ENCODE measurements at places on chromosomes 6 and 20.

DNA sequence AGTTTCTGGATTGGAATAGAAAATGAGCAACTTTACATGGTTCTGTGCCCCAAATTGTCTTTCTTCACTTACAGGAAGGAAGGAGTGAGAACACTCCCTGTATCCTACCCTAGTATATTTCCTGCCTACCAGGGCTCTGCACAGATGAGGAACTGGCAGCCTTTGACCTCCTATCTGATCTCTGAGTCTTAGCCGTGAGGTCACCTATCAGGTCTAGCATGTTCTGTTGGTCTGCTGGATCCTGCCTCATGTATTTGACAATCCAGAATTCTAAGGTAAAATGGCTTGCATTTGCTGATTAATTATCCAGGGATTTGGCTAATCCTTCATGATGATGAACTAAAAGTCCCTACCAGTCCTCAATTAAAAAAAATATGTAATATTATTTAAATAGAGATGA lies 35.0 kb upstream of the TRAM2 start:
- DNase-seq, result no peak

DNA sequence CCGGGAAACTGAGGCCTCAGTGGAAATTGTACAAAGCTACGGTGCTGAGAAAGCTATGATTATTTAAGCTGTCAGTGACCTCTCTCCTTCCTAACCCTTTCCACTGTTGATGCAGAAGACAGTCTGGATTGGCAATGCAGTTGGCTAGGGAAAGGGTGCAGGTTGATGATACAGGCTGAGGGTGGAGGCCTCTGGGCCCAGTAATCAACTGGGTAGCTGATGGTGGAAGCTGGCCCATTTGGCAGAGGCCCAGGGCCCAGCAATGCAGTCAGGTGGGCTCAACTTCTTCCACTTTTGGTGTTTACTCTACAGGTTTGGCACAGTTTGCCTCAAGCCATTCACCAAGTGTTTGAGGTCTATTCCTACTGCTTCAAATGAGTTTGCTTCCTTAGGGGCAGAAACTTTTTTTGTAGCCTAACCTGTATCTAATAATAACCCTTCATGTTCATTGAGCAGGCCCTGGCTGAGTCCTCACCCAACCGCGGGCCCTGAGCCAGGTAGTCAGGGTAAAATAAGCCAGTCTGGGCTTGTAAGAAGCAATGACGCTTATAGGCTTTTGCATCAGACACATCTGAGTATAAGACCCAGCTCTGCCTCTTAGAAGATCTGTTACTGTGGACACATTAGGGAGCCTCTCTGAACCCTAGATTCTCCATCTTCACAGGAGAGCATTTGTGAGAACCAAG lies 12.1 kb downstream of the BCL2L1 start:
- no peak for DNase-seq

DNA sequence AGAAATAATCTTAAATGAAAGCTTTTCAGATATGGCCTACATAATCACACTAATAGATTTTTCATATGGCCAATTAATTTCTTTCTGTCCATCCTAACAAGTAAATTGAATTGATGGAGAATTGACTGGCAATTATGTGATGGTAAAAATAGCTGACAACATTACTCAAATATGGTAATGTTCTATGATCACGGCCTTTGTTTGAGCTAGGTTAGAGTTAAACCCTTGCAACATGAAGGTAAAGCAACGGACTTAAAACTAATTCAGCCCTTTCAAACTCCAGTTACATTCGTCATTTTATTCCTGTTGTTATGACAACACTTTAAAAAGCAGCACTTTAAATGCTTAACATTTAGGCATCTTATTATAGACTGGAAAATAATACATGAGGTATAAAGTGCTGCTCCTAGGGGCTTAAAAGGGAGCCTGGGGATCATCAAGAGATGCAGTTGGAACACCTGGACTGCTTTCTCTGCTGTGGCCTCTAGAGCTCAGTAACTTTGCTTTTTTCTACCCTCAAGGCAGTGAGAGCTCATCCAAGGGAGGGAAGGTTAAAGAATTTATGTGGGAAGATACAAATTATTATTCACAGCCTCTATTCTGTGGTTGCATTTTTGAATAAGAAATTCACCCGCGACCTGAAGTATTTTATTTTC lies 46.9 kb downstream of the RIPOR2 start:
- no peak for DNase-seq

DNA sequence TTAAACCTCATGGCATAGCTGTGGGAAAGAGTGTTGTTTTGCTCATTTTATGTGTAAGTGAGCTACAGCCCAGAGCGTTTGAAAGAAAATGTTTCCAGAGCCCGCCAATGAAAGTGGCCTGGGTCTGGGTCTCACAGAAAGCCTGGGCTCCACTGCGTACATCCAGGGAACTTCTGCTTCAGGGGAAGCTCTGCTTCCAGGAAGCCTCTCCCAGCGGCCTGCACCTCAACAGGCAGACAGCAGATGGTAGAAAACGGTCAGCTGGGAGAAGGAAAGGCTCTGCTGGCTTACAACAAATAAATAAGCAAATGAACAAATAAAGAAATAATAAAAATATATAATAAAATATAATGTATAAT lies 270.5 kb upstream of the SUPT3H start:
- no peak for DNase-seq

DNA sequence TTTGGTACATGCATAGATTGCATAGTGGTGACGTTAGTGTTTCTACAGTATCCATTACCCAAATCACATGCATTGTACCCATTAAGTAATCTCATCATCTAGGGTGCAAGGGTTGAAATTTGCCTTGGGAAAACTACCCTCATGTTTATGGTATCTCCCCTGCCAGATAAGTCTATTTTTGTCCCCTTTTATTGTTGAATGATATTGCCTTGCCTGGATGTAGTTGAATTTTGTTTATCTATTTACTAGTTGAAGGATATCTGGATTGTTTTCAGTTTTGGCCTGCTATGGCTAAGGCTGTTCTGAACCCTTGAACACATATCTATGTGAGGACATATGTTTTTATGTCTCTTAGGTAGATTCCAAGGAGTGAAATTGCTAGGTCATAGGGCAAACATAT lies 13.4 kb downstream of the HLA-DRB1 start:
- DNase-seq, result no peak

DNA sequence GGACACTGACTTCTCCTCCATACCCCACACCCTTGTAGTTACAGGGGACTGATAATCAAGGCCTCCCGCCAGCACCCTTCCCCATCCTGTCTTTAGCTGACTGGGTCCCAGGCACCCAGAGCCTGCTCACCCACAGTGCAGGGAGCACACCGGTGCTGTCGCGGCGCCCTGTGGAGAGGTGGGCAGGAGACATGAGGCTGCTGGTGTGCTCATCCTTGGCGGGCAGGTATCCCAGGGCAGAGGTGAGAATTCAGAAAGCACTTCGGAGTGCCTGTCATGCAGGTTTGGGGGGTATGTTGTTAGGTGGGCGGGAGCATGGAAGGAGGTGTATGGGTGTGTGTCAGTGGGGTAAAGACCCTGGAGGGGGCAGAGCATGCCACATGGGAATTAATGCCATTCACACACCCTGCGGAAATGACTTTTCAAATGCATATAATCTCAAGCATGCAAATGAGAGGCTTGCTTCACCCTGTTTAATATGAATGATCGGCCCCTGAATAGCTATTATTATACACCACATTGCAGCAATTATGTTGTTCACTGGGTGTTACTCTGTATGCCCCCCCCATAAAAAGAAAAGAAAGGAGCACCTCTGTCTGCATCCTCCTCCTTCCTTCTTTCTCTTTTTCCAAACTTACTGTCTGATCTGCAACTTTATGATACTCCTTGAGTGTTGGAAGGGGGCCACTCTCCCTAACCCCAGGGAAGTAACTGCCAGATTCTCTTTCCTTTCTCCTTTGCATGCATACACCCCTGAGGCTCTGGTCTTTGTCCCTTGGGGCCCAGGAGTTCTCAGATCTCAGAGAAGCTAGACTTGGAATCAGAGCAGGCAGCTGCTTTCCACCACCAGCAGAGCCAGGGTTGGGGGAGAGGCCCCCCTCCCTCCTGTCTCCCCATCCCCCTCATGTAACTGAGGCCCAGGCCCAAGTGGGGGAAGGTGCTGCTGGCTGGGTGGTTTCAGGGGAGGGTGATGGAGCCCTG lies 16.0 kb downstream of the FOXP4 start:
- DNase-seq, result no peak

DNA sequence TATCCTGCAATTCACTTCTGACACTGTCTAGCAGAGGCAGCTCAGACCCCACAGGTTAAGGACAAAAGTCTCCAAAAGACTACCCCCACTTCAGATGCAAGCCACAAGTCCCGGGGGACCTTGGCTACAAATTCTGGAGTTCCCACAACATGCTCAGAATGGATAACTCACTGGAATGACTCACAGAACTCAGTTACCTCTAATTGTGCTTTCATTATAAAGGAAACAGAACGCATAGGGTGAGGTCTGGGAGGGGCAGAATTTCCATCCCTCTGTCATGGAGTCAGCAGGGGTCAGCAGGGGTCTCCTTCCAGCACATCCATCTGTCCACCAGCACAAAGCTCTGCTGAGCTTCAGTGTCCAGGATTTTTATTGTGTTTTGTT lies 184.2 kb downstream of the CDH4 start:
- no peak for DNase-seq

GRCh38 chr20:64244281-64244805 lies 11.2 kb upstream of the PCMTD2 start:
- DNase-seq, result no peak
